CD4-positive, alpha-beta T cell (primary cell): ENCODE measurements at places on chromosomes 1 and 21.

- DNase-seq = peak; percentile 63
Measured at GRCh38 chr1:11784993-11785769, 20.6 kb downstream of the MTHFR start.

GRCh38 chr1:99352821-99353220, 88.5 kb downstream of the PLPPR4 start:
- no peak for DNase-seq

DNA sequence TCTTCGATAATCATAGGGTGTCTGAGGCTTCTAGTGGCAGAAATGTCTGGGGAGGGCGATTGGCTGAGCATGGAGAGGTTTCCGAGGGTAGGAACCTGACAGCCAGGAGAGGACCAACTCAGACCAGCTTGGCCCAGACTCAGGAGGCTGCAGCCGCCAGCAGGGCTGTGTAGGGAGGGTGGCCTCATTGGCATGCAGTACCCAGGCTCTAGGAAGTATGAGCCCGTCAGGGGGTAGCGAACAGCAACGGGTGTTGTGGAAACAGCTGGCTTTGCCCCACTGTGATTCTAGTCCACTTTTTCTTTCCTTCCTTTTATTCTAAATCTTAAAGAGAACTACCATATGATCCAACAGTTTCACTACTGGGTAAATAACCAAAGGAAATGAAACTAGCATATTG, 103.3 kb downstream of the DIRAS3 start:
- no peak for DNase-seq

- no peak for DNase-seq
Measured at GRCh38 chr1:1567152-1567875, 7.3 kb downstream of the SSU72 start.

GRCh38 chr1:160647329-160647720, 481 bp upstream of the SLAMF1 start:
- no peak for DNase-seq

GRCh38 chr1:178488393-178488792, 8.4 kb downstream of the CLEC20A start:
- DNase-seq = no peak

DNA sequence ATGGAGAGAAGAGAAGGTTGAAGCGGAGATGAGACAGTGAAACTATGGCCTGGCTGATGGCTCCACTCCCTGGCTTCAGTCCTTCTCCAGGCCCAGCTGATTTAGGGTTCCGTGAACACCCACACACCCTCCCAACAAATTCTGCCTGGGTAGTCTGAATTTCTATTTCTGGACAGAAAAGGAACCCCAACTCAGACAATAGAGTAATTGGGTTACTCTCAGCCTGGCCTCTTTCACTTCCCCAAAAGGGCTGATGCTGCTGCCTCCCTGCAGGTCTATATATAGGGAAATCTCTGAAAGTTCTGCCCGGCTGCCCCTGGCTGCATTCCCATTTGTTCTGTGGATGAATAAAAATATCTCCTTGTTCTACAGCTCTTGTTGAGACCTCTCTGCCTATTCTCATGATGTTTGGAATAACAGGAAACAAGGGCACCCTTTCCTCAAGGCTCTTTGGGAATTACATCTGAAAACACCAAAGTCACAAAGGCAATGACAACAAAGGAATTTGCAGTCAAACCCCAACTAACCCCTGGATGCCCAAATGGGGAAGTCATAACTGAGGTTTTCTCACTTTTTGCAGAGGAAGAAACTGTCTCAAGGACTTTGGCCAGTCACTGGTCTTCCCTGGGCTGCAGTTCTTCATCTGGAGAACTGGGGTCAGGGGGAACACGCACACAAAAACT, 11.4 kb upstream of the ZSCAN20 start:
- DNase-seq = no peak

- DNase-seq = no peak
Measured at GRCh38 chr1:39238476-39238875, 34.0 kb downstream of the MACF1 start.

DNA sequence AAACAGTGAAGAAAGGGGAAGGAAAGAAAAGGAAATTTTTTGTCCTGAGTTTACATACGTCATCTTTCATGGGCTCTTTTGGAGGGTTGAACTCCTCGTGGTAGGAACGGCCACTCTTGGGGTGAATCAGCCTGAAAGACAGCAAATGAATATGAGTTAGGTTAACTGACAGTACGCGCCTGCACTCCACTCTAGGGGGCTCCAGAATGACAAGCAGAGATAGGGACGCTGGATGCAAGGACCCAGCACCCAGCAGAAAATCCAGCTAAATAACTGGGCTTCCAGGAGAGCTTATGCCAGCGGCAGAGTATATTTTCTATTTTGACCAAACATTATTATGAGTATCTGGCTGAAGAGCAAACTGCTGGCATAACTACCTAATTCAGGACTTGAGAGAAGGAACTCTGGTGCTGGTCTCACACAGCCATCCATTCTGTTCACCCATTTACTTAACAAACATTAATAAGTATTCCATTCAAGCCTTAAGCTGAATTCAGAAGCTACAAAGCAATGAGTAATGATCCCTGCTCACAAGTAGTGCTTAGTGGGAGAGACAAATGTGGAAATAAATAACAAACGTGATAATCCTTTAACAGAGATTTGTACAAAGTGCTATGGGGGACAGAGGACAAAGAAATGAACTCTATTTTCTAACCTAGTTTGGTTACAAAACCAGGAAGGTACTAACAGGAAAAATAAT, 22.1 kb downstream of the AK2 start:
- DNase-seq = no peak

- DNase-seq = no peak
Measured at GRCh38 chr21:38646213-38646837, 148.0 kb upstream of the ERG start.

GRCh38 chr1:2591581-2592261, 5.1 kb downstream of the PRXL2B start:
- DNase-seq = no peak

GRCh38 chr21:34740198-34740597, 71.4 kb downstream of the CLIC6 start:
- DNase-seq = no peak

DNA sequence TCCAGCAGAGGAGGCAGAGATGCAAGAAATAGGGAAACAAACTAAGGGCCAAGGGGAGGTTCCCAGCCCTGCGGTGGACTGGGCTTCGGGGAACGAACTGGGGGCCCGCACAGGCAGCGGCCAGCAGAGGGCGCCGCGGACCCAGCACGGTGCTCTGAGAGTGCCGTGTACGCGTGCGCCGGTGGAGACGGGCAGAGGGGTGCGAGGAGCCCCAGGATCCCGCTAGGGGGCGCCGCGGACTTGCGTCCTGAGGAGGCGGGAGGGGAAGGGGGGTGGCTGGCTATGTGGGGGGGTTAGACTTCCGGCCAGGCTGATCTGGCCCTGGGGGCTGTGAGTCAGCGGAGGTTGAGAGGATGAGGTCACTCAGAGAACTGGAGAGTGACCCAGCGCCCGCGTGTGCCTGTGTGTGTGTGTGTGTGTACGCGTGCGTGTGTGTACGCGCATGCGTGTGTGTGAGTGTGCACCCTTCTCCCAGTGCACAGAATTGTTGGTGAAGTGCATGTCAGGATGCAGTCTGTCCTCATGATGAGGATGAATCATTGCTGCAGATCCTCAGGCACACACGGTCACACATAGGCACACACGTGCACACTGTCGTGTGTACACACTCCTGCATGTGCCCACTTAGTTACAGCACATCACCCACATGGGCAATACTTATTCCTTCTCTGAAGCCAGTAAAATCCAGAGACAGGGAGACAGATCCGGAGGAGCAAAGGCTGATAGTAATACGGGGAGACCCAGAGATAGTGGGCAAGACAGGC, 17.0 kb downstream of the NES start:
- DNase-seq = peak; percentile 79

- DNase-seq = no peak
Measured at GRCh38 chr1:11521582-11522399, 42.8 kb downstream of the DISP3 start.

DNA sequence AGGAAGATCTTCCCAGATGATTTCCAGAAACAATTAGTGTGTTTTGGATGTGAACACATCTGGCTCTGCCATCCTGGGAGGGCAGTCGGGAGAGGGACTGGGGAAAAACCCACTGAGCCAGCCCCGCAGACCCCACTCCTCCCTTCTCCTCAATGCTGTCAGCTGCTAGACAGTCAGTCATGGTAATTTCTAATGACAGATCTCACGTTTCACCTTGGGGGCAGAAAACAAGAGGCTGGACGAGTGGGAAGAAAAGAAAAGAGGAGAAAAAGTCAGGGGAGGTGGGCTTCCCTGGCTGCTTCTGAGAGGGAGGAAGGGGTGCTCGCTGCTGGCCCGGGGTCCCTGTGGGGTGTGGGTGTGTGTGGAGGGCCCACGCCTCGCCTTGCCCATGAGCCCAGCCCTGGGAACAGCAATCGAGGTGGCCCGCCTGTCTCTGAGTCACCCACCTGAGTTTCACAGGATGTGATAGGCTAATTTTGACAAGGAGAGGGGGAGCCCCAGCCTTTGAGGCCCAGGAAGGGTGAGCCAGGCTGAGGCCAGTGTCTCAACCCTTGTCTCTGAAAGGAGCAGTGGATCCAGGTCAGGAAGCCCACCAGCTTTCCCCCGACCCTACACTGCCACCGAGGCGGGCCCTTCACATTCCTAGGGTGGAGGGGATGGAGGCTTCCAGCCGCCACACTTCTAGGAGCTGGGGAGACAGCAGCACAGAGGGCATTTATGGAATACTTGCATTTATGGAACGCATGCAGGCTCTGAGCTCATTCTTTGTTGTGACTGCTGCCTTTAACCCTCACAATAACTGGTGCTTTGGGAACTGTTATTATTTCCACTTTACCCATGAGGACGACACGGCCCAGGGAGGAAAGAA, 49.1 kb upstream of the IFNLR1 start:
- no peak for DNase-seq

DNA sequence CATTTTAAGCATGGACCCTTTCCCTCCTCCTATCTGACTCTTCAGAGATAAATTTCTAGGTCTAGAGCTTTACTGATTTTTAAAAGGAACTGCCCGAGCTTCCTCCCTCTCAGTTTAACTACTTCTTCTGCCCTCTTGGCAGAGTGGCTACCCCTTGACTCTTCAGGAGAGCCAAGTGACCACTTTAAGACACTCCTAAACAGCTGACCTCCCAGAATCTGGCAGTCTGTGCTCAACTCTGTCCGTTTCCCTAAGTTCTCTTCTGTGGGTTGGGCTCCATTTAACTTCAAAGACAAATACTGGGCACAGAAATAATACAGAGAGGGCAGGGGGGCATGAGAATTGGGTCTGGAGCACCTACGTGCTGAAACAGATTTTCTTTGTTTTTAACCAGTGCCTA, 196.3 kb upstream of the FOXD3 start:
- DNase-seq = no peak

- no peak for DNase-seq
Measured at GRCh38 chr1:48730164-48730910, 46.4 kb downstream of the BEND5 start.

DNA sequence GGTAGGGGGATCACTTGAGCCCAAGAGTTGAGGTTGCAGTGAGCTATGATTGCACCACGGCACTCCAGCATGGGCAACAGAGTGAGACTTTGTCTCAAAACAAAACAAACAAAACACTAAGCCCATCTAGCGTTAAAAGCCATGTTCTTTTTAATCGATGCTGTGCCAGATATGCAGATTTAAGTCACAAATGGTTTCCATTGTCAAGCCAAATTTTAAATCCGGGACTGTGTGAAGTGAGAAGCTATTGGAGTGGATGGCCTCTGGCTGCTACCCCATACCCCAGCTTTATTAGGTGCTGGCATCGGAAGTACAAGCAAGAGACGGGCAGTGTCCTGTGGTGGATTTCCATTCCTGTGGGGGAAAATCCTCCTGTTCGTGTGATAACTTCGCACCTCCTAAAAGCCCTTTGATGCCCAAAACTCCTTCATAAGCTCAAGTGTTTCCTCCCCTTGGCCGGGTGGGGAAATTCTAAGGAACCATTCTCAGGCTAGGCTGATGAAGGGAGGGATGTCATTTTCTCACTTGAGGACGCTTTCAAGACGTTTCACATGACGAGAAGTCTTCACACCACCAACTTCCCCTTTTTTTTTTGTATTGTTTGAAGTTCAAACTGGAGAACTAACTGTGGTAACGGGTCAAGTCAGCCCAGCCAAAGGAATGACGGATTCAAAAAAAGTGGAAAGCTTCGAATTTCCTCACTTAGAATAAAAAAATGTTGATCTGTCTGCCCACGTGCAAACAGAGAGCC, 140.8 kb downstream of the KAZN start:
- DNase-seq = no peak

GRCh38 chr1:212328248-212328647, 43.0 kb downstream of the PPP2R5A start:
- DNase-seq = no peak

DNA sequence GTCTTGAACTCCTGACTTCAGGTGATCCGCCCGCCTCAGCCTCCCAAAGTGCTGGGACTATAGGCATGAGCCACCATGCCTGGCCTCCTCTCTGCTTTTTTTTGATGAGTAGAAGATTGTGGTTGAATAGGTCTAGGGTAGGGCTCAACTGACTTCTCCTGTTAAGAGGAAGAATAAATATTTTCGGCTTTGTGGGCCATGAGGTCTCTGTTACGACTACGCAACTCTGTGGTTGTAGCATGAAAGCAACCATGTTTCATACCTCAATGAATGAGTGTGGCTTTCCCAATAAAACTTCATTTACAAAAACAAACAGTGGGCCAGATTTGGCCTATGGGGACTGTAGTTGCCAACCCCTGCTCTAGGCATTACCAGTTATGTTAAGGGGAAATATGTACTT, 67.8 kb downstream of the NID1 start:
- no peak for DNase-seq

DNA sequence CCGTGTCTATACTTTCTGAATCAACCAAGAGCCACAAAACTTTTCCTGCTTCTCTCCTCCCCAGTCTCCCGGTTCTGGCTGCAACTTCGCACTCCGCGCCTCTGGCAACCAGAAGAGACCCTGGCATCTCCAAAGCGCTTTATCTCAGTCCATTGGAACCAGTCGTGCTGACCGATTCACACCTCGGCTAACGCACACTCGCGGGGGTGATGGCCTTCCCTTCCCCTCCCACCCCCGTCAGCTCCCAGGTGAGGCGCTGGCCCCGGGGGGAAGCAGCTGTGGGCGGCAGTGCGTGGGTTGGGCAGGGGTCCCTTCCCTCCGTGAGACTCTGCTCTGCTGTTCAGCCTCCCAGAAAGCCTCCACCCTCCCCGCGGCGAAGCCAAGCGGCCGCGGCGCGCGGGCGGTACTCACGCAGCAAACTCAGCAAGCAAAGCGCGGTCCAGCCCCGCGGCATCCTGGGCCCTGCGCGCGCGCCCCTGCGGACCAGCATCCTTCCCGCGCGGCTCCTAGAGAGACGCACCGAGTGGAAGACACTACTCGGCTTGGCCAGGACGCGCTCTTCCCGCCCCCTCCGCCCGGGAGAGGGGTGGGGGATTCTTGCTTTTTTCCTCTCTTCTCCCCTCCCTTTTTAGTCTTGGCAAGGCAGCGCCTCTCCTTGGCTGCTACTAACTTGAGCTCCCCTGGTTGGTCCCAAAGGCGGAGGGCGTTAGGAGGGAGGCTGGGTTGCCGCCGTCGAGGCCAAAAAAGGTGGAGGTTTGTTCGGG, at the start of gene CD34:
TSS of gene CD34 (minus strand) at position 535 of the 764 bp plus-strand sequence. CDS start at position 490, 45 bp downstream.
- no peak for DNase-seq

- peak; percentile 75 for DNase-seq
Measured at GRCh38 chr1:232805269-232806185, at the start of gene MAP10. Gene MAP10, plus strand, starts transcription at chr1:232805416. Its CDS starts 34 bp downstream, at chr1:232805450.
